ENCODE measurements at places on chromosomes 7 and 10.
A peak's percentile ranks its signal among the peaks of the same experiment; 100 is the strongest.

DNA sequence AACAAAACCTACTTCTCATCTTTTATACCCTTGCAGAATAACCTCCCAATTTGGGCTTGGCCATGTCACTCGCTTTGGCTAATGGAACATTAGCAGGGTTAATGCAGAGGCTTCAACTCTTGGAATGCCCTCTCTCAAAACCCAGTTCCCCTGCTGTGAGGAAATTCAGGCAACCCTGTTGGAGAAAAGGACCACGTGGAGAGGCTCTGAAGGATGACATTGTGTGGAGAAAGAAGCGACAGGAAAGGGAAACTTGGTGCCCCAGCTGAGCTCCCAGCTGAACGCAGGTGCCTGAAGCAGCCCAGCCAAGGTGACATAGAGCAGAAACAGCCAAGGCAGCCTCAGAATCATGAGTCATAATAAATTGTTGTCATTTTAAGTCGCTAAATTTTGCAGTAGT, 214.2 kb upstream of the GHITM start:
- DNase-seq, result no peak

DNA sequence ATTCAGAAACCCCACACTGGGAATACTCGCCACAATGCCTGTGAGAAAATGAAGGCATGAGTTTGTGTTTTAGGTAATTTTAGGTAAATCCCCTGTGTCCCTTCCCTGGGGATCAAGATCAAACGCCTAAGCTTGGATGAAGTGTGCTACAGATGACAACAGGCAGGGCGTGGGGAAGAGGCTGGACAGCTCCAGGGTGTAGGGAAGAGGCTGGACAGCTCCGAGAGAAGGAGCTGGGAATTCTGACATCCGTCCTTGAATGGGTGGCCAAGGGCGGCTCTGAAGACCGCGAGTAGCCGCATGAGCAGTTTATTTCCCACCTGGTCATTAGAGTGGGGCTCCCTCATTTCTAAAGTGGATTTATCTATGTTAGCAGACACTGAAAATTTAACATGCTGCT, 109.7 kb downstream of the RAMP3 start:
- no peak for DNase-seq

DNA sequence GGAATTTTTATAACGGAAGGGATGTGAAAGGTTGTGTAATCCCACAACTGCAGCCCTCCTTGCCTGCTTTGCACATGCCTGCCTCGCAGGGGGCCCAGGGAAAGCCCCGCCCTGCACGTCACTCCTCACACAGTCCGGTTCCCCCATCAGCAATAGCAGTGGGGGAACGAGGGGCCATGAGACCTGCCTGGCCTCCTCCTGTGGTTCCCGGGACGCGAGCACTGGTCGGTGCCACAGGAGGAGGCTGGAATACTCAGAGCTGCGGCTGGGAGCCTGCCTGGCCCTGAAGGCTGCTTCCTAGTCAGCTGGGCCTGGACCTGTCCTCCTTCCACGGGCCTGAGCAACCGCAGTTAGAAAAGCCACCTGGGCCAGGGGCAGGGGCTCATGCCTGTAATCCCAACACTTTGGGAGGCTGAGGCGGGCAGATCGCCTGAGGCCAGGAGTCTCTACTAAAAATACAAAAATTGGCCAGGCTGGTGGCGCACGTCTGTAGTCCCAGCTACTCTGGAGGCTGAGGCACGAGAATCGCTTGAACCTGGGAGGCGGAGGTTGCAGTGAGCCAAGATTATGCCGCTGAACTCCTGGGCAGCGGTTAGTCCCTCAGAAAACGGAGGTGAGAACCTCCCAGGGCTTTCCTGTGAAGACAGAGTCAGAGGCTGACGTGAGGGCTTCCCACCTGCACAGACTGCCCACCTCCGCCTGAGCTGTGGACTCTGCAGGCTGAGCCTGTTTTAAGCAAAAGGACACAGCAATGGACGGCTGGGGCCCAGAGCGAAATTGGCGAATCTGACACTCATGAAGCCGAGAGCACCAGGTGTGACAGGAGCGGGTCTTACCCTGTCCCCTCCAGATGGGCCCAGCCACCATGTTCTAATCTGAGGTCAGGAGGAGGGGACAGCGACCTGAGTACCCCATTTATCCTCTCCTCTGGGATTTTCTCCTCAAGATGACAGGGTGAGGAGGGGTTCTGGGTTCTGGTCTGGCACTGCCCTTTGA, 52.9 kb downstream of the VIPR2 start:
- no peak for DNase-seq

- no peak for DNase-seq
These were observed 4.9 kb upstream of the MCU start for GRCh38 chr10:72687035-72687434.

- no peak for DNase-seq
These were observed 148.7 kb downstream of the MYOF start for GRCh38 chr10:93333278-93333978.

DNA sequence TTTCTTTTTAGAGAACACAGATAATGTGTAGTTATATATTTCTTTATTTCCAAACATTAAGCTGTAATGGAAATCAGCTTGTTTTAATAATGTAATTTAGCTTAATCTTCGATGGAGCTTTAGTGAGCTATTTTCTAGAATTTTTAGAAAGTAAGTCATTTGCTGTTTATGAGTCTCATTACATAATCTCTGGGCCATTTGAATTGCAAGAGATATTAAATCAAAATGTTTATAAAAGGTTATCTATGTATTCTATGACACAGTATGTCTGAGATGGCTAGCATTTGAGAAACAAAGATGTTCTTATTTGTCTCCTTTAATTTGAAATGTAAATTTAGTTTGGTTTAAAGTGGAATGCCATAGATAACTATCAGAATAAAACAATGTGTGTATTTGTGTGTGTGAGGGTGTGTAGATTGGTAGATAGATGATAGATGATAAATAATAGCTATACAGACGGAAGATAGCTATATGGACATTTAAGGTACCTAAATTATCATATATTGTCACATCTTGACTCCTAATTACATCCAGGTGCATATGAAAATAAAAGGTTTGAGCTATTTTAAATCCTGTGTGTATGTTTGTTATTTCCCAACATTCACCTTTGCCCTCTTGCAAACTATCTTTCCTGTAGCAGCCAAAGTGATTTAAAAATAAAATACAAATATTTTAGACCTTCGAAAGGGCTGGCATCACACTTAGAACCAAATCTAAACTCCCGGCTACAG, 478.0 kb upstream of the KLF6 start:
- DNase-seq, result no peak

DNA sequence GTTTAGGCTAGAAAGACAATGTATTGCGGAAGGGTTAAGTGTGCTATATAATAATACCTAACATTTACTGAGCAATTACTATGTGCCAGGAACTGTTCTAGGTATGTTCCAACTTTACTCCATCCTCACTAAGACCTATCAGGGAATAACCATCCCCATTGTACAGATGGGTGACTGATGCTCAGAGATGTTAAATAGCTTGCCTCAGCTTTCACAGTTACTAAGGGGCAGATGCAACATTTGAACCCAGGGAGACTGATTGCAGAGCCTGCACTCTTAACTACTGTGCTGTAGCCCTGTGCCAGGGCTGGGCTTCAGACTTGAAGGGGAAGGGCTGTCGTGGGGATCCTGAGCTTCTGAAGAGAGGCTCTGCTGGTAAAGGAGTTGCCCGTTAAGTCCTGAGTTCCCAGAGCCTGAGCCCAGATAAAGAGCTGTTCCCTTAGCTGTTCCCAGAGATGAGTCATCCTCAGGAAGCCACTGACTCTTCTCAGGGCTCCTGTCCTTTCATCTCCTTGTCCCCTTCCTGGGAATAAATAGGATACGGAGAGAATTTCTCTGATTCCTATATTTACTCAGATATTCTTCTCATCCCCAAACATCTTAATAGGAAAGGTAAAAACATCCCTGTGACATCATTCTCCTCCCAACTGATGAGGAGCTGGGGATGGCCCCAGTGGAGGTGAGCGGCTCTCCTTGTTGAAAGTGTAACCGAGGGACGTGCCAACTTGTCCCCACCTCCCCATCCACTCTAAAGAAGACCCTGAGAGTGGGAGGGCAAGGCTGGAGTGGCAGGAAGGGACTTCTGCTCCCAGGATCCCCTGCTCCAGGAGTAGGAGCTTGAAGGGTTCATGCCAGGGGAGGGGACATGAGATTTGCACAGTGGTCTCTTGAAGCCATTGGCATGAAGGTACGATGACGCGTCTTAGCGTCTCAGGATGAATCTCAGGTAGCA, 28.0 kb upstream of the HABP2 start:
- DNase-seq, result no peak

DNA sequence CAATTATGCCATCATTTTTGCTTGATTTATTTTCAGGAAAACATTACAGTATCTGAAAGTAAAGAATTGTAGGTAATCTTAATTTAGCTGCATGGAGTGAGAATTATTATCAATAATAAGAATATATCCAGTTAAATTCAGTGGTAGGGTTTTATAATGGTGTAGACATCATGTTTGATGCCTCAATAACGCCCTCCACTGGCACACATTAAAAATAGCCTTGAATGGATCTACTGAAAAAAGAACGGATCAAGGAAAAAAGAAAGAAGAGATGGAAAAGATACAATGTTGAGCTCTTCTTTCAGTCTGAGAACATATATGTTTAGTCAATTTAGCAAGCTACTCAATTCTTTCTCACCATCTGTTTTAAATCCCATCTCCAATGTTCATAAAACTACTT, 319.2 kb downstream of the CDC14C start:
- no peak for DNase-seq

GRCh38 chr10:23613900-23614299, 175.0 kb downstream of the OTUD1 start:
- no peak for DNase-seq

- DNase-seq, result no peak
These were observed 58.1 kb downstream of the PAX2 start for GRCh38 chr10:100803492-100803891.

DNA sequence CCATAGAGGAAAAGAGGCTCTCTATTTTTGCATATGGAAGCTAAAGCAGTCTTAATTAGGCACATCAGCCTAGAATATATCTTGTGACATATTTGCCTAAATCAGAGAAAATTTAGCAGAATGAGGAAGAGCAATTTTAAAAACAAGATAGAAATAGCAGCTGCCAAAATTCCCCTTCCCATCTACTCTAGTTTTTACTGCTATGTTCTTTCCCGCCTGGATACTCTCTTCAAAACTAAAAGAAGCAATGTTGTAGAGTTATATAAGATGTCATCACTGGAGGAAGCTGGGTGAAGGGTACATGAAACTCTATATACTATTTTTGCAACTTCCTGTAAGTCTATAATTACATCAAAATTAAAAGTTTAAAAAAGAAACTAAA, 87.0 kb downstream of the ARMH3 start:
- DNase-seq, result peak; percentile 76

GRCh38 chr7:107939573-107940489, 48.8 kb downstream of the DLD start:
- DNase-seq, result no peak

- no peak for DNase-seq
These were observed 57.7 kb upstream of the ZNRF2 start for GRCh38 chr7:30226614-30227268.

DNA sequence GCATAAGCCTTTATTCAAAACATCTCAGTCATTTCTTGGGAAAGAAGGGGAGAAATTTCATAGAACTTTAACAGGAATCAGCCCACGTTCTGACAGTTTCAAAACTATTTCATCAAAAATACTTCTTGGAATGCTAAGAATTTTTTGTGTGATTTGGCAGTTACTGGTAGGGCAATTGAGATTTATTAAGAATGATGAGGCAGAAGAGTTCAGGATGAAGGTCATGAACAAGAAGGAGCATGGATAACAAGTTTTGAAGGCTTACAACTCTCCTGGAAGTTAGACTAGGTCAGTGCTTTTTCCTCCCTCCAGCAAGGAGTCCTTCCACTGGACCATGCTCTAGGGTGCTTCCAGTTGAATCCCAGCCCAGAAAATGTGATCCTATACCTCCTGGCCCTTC, 569.9 kb downstream of the ANKRD7 start:
- DNase-seq, result no peak

DNA sequence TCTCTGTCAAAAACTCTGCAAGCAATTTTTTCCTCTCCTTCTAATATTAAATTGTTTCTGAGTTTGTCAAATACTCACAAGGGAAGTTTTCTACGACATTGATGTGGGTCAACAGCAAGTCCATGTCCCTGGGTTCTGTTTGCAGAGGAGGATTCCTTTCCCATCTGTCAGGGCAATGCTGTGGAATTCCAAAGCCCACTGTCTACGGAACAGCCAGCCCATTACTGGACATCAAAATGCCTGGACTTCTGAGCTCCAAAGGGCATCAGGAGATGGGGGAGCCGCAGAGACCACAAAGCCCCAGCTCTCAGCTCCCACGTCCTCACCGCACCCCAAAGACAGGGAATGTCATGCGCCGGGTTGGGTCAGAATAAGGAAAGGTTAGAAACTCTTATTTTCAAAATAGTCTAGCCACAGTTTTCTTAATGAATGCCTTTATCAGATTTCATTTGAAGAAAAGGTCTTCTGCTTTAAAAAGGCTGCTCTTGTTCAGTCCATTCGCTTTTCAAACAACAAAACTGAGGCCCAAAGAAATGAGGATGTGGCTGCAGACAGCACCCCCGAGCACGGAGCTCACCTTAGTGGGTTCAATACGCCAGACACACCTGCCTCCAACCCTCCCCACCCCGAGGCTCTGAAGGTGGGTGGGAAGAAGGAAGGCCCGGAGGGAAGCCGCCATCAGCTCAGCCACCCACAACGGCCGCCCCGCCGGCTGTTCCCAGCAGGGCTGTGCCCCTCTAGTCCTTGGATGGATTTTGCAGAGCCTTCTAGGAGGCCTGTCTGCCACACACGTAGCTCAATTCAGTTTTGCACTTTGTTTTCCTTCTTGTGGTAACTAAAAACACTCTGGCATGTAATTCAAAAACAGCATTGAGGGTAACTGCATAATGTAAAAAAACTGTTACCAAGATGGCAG, 44.7 kb downstream of the PTPRN2 start:
- DNase-seq, result no peak

DNA sequence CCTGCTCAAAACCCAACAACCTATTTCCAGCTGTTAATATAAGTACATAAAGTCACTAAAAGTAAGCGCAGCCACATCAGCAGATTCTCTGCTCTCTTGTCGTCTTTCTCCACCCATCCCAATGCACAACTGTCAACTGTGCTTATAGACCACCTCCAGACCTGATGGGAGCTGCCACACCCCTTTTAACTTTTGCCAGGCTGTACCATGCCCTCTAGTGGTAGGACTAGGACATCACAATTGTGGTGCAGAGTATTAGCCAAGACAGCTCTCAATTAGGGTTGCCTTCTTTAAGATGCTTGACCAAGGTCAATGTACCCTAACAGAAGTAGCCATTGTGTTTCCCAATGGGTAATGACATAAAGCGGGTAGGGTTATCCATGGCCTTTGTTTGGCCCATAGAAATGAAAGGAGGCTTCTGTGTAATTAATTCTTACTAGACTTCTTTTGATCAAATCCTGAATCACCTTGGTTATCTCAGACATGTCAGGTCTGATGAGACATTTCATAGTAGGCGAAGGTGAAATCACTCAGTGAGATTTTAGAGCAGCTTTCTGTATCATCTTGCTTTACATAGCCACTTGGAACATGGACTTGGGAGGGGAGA, 68.1 kb downstream of the SCRN1 start:
- DNase-seq, result peak; percentile 73

- DNase-seq, result no peak
These were observed 219.8 kb downstream of the ZMYND11 start for GRCh38 chr10:354901-355617.
